ENCODE measurements at places on chromosomes 11 and 22.
A peak's percentile ranks its signal among the peaks of the same experiment; 100 is the strongest.

GRCh38 chr11:134517621-134518293 lies 105.7 kb upstream of the B3GAT1 start:
- no peak for DNase-seq

GRCh38 chr22:19120829-19121630 lies 1.2 kb downstream of the DGCR2 start:
- peak; percentile 78 for DNase-seq

DNA sequence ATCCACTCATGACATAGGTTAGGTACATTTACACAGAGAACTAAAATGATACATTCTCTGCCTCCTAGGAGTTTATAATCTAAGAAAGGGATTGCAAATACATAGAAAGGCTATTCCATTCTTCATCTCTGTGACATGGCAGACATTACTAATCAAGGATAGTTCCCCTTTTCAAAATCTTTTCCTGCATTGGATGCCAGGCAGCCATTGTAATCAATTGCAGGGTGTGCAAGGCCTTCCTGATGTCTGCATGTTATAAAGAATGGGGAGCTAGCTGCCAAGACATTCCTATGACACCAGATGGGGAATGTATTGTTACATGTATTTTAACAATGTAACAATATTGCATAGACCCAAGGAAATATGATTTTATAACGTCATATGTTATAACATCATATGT lies 82.0 kb downstream of the KIRREL3 start:
- no peak for DNase-seq

GRCh38 chr11:65549096-65549495 lies 9.1 kb downstream of the LTBP3 start:
- no peak for DNase-seq

GRCh38 chr11:134347441-134347840 lies 15.7 kb downstream of the GLB1L2 start:
- DNase-seq, result no peak

GRCh38 chr22:27226666-27227065 lies 569.3 kb downstream of the MIAT start:
- no peak for DNase-seq

GRCh38 chr22:24030186-24030702 lies 19.1 kb downstream of the CABIN1 start:
- DNase-seq, result no peak

- no peak for DNase-seq
Measured at GRCh38 chr11:120523196-120523595, 11.6 kb downstream of the GRIK4 start.

- no peak for DNase-seq
Measured at GRCh38 chr22:37044634-37045625, 6.6 kb upstream of the KCTD17 start.

- DNase-seq, result no peak
Measured at GRCh38 chr11:3205261-3206155, 13.1 kb downstream of the MRGPRG start.

DNA sequence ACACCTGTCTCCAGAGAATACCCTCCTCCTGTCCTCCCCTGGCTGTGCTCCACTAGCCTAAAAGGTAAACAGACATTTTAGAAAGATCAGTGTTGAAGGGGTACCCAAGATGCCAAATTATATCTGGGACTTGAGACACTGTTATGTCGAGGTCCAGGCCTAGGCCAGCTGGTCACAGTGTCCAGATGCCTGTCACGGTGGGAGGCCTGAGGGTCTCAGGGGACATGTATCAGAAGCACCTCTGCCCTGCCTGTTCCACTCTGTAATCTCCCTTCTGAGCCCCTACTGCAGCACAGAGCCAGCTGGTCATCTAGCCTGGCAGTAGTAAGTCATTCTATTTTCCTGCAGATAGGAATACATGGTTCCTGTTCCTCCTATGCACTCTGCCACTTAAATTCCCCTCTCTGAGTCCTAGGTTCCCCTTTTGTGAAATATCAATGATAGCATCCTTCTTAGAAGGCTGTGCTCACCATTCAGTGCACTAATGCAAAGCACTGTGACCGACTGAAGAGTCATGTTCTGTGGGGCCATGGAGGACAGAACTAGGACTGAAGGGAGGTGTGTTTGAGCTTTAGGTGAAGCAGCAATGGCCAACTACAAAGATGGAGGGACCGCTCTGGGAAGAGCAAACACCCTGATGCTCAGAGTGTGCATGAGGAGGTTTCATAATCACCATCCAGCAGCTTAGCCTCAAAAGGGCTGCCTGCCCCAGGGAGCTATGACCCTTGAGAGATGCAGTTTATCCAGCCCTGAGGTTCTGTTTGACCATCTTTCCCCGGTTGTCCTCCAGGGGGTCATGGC lies 44.8 kb upstream of the TUB start:
- no peak for DNase-seq

DNA sequence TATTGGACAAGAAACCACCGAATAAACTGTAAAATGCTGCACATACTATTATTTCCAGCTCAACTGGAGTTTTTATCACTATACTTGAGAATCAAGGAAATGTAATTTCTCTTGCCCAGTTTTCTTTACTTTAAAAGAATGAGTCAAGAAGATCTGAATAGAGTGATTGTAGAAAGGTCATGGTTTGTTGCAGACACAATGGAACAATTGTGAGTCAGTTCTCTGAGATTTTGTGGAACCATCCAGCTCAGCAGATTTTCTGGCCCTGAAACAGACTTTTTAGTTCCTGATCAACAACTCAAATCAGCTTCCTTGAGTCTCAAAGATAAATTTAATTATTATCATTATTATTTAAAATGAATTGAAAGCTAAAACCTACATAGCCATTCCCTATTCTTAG lies 1.3 kb downstream of the TCN1 start:
- DNase-seq, result peak; percentile 47

DNA sequence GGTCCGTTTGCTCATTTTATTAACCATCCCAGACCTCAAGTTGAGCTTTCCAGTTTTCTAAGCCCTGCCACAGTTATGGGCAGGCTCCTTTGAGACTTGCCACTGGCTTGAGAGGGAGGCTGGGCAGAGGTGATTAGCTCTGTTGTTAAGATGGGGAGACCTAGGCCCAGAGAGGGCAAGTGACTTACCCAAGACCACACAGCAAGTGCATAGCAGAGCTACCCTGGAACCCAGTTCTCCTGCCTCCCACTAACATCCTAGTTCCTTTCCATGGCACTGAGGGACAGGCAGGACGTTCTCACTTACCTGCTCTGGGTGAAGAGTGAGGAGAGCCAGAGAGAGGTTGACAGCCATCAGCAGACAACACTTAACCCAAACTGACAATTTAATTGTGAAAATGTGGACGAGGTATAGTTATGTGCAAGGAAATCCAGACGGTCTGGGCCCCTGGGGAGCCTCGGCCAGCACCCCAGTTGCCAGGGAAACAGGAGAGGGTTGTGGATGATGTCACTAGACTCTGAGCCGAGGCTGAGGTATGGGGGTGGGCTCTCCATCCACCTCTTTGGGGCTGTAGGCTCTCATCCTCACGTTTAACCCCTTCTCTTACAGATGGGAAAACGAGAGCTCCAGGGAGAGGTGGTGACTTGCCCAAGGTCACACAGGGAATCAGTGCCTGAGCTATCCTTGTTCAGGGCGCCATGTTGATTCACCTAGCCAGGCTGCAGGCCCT lies 12.3 kb upstream of the WNT11 start:
- DNase-seq, result no peak

DNA sequence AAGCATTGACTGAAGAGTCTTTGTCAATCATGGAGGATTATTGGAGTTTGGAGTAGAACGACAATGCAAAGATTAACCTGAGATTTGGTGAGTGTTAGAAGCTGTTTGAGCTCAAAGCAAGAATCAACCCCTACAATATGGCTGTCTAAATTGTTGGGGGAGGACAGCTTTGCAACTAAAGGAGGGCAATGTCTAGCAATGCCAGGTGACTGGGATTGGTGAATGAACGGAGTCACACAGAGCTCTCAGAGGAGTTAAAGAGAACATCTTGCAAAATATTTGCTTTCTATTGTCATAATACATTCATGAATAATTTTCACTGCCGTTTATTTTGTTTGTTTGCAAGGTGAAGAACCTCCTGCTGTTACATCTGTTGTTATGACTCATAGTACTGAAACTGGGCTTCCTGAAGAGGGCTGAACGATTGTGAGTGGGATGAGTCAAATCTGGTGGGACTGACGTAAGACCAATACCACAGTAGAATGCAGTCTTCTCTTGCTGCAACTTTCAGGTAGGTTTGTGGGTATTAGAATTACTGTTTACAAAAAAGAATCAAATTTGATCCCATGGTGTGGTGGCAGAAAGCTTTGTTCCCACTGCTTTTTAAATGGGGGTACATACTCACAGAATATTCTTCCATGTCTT lies 281.9 kb downstream of the CADM1 start:
- no peak for DNase-seq

GRCh38 chr11:95674657-95675358 lies 114.8 kb downstream of the FAM76B start:
- DNase-seq, result no peak

GRCh38 chr11:83007909-83008580 lies 63.7 kb downstream of the RAB30 start:
- DNase-seq, result no peak
